Stimulated activated CD4-positive, alpha-beta T cell treated with anti-CD3 and anti-CD28 coated beads, Interleukin-1b, Interleukin-23, amount 100 ng/mL, for 1 hour (primary cell): ENCODE measurements at places on chromosomes 16 and 17.
A peak's percentile ranks its signal among the peaks of the same experiment; 100 is the strongest.

DNA sequence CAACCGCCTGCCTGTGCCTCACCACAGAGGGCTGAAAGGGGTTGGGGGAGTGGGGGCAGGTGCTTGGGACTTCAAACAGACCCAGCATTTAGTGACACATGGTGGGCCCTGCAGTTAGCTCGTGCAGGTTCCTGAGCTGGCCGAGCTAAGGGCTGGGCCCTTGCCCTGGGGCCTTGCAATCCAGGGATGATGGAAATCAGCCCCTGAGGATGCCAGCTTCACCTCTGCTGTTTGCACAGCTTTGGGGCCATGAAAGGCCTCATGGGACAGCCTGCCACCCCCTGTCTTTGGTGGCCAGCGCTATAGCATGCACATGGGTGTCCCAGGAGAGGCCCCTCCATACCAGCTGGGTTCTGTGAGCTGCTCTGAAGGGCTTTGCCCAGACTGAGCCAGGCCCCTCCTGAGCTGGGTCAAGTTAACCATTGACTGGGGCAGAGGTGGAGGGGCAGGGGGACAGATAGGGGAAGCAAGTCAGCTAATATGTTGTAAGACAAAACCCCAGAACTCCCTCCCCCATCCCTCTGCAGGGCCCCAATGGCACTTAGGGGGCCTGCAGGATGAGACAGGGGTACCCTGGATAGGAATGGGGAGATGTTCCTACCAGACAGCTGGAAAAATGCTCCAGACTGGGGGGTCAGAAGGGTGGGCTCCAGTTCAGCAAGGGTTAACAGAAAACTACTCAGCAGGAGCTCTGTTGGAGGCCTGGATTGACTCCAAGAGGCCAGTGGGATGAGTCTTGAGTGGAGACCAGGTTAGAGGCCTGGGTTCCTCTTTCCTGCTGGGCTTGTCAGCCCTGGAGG is 692 bp downstream of the PRR15L start:
- DNase-seq, result no peak

- DNase-seq, result no peak
Observed at GRCh38 chr17:38711792-38712571, 6.9 kb downstream of the MLLT6 start.

DNA sequence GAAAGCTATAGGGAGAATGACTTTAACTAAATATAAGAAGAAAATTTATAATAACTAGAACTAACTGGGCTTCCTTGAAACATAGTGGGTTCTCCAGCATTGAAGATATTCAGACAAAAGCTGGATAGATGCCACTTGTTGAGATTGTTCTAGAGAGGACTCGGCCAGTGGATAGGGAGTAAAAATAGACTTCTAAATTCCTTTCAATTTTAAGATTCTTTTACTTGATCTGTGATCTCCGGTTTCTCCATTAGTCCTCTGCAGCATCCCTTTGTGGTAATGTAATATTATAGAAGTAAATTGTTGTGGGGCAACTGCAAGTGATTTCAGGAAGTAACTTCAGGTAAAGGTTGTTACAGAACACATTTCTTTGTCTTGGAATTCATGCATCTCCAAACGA is 10.3 kb upstream of the RARA start:
- no peak for DNase-seq

- no peak for DNase-seq
Observed at GRCh38 chr16:88339930-88340754, 42.6 kb upstream of the ZNF469 start.

DNA sequence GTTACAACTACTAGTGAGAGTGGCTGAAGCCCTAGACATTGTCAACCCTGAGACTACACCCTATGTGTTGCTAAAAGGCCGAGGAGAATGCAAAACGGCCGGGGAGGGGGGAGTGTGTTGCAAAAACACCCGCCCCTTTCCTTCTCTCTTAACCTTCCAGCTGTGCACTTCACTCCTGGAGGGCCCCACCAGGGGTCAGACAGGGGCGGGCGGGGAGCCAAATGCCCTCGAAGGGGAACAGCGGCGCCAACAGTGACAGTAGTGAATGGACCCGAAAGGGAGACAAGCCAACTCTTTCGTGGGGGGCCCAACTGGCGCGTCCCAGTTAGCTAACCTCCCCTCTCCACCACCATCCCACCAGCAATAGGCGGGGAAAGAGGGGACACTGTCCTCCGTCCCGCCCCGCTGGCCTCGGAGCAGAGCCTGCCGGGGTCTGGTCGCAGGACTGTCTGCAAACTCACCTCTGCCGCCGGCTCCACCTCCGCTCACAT is 352 bp downstream of the MARF1 start:
- peak; percentile 40 for DNase-seq

- DNase-seq, result no peak
Observed at GRCh38 chr16:15880434-15881308, 7.7 kb downstream of the CEP20 start.

DNA sequence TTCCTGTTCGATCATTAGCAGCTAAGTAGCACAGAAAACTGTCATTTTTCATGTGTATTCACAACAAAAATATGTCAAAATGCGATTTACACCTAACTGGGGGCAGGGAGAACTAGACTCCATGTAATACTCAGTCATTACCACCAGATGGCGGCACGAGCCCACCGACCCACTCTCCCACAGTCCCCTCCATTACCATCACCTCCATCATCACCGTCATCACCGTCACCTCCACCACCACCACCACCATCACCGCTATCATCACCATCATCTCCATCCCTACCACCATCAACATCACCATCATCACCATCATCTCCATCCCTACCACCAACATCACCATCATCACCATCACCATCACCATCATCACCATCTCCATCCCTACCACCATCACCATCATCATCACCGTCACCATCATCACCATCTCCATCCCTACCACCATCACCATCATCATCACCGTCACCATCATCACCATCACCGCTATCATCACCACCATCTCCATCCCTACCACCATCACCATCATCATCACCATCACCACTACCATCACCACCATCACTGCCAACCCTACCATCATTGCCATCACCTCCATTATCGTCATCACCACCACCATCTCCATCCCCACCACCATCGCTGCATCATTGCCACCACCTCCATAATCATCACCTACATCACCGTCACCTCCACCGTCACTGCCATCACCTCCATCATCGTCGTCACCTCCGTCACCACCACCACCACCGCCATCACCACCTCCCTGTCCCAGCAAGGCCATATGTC is 14.4 kb downstream of the NDUFAF8 start:
- peak; percentile 41 for DNase-seq

- DNase-seq, result no peak
Observed at GRCh38 chr16:10556236-10556635, 24.2 kb downstream of the EMP2 start.

GRCh38 chr17:67481808-67482207 is 104.7 kb downstream of the PITPNC1 start:
- no peak for DNase-seq

- DNase-seq, result no peak
Observed at GRCh38 chr17:11853321-11854151, 143.7 kb downstream of the ZNF18 start.

- no peak for DNase-seq
Observed at GRCh38 chr16:78513838-78514237, 414.4 kb downstream of the WWOX start.

- no peak for DNase-seq
Observed at GRCh38 chr16:57603115-57604024, 25.1 kb upstream of the ADGRG1 start.

- no peak for DNase-seq
Observed at GRCh38 chr16:75088216-75088615, 28.4 kb downstream of the LDHD start.

DNA sequence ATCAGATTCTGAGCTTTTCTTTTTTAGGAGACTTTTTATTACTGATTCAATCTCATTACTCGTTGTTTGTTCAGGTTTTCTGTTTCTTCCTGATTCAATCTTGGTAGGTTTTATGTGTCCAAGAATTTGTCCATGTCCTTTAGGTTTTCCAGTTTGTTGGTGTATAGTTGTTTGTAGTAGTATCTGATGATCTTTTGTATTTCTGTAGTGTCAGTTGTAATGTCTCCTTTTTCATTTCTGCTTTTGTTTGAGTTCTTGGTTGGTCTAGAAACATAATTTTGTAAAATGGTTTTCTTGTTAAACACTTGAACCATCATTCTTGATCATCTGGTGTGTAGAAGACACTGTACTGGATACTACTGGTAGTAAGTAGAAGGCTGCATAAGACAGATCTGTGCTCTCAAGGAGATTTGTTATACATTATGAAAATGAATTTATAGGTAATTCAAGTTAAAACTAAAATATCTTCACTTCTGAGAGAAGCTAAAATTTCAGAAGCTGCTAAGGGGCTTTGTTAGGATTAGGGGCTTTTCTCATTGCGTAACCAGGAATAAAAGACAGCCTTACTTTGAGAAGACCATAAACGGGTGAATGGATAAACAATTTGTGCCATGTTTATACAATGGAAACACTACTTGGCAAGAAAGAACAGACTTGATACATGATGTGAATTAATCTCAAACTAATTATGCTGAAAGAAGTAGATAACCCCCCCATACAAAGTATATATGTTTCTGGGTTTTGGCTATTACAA is 44.0 kb downstream of the NSRP1 start:
- no peak for DNase-seq

DNA sequence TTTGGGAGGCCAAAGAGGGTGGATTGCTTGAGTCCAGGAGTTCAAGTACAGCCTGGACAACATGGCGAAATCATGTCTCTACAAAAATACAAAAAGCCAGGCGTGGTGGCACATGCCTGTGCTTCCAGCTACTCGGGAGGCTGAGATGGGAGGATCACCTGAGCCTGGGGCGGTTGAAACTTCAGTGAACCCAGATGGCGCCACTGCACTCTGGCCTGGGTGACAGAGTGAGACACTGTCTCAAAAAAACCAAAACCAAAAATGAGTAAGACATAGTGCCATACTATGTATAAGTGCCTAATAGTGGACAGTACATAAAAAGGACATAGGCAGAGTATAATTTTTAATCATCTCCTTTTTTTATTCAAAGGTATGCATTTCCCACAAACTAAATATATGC is 4.0 kb downstream of the CTC1 start:
- no peak for DNase-seq

DNA sequence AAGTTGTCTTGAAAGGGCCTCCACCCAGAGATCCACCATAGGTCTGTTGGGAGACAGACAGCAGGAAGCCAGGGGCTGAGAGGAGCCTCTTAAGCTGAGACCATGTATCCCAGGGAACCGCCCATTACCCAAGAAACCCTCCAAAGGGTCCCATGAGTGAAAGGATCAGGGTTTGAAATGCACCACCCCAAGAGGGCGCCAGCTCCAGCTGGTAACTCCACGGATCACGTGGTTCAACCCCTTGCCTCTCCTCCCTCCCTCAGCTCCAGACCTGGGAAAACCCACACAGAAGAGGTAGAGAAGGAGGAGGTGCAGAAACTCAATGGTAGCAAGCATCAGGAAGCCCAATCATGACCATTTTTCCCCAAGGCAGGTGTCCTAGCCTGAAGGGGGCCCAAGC is 148.7 kb downstream of the AIPL1 start:
- DNase-seq, result no peak

GRCh38 chr17:77579682-77580081 is 378.8 kb upstream of the TNRC6C start:
- no peak for DNase-seq

DNA sequence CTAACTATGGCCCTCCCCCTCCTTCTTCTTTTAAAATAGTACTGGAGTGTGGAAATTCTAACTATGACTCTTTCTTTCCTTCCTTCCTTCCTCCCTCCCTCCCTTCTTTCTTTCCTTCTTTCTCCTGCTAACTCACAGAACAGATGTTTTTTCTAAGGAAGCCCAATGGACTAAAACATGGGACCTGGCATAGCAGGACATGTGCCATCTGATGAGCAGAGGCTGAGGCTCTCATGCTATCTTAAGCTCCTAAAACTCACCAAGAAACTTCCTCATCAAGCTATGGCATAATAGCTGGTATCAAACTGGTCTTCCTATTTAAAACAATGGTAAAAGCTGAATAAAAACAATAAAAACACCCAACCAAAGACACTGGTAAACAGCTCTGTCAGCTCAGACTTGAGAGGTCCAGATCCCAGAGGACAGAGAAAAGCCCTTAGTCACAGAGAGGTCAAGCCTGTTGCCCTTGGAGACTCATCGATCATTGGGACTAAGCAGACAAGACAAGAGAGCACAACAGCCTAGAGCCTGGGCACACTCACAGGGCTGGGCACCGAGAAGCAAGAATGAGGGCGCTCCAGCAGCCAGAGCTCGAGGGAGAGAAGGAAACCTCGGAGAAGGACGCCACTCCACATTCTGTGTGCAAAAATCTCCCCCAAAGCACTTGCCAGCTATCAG is 27.6 kb downstream of the SLC38A10 start:
- no peak for DNase-seq

DNA sequence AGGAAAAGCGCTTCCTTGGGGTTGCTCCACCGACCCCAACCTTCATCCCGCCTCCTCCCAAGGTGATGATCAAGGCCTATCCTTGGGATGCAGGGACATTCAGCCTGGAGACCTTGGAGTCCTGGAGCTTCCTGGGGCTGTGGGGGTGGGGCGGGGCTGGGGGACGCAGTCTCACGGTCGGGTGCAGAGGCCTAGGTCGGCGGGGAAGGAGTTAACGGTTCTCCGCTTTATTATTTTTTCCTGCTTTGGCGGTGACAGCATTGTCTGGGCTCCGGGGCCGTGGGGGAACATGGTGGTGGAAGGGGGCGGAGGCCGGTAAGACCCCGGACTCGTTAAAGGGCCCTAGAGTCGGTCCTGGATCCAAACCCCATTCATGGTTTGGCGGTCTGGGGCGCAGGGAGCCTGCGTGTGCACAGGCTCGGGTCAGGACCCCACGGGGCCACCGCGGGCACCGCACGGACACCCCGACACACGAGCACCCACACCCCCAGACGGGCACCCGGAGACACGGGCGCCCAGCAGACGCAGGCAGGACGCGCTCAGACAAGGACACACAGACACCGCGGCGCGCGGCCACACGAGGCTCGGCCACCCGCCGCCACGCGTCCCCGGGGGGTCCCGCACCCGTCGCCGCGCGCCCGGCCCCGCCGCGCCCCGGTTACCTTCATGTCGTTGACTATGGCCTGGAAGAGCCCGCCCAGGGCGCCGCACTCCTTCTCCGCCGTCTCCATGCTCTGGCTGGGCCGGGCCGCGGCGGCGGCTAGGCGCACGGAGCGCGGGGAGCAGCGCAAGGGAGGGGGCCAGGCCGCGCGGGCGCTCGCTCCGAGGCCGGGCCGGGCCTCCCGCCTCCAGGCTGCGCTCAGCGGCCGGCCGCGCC is 554 bp downstream of the MTSS2 start:
- no peak for DNase-seq

DNA sequence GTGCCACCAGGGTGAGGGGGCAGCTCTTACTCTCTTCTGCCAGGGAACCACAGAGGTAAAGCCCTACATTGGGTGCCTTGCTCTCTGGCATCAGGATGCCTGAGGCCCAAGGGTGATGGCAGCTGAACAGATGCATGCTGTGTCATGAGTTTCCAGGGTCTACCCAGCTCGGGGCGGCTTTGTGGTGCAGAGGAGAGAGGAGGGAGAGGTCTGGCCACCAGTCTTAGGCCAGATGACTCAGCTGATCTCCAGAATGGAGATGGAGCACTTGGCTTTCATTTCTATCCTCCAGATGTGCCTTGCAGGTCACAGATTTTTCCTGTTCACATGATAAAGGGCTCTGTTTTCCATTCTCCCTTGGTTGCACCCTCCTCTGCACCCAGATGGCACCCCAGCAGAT is 23.6 kb upstream of the USP22 start:
- DNase-seq, result no peak
